ENCODE measurements at places on chromosomes 12 and 14. TPM values are rescaled to one million over a fixed set of nuclear protein-coding genes. Genes with fewer than 3 reads are reported as not detected.

The REP15 gene
- 1.2 TPM for total RNA-seq

The HRK gene
- 0.16 TPM for total RNA-seq

The NFE2 gene
- 0.57 TPM for total RNA-seq

The MIS18BP1 gene
- 26.1 TPM for total RNA-seq

The KRT82 gene
- total RNA-seq = not detected

The PAPOLA gene
- total RNA-seq = 207 TPM

The NANOG gene
- total RNA-seq = 2.5 TPM

The MANSC1 gene
- total RNA-seq = 38.9 TPM

The HOXC10 gene
- total RNA-seq = 8.5 TPM

The KCNH3 gene
- total RNA-seq = 1.1 TPM

The NGB gene
- not detected for total RNA-seq

The RFX4 gene
- not detected for total RNA-seq

The SLC6A12 gene
- 1.2 TPM for total RNA-seq

The SLC4A8 gene
- 3.0 TPM for total RNA-seq

The CCDC197 gene
- not detected for total RNA-seq

The KCNA1 gene
- not detected for total RNA-seq

The ACSS3 gene
- total RNA-seq = 23.4 TPM

The MYF6 gene
- total RNA-seq = not detected

The KRT7 gene
- total RNA-seq = 2,511 TPM

The KSR2 gene
- total RNA-seq = 8.6 TPM

The KITLG gene
- total RNA-seq = 17.2 TPM

The PRORP gene
- 24.2 TPM for total RNA-seq

The NTS gene
- not detected for total RNA-seq

The SUDS3 gene
- 40.1 TPM for total RNA-seq

The ADAM20 gene
- total RNA-seq = 2.8 TPM

The CHST11 gene
- 10.8 TPM for total RNA-seq

The SLC7A8 gene
- 58.5 TPM for total RNA-seq

The SLC5A8 gene
- not detected for total RNA-seq

The DHRS2 gene
- total RNA-seq = 1,842 TPM

All from ureter (tissue), 1 donor.